NCI-H446 (cell line): ENCODE measurements at places on chromosomes 16 and 17.

GRCh38 chr16:74931445-74931844, 53.5 kb downstream of the WDR59 start:
- no peak for DNase-seq

- DNase-seq = no peak
Measured at GRCh38 chr16:50697881-50698767, 4.7 kb downstream of the NOD2 start.

- no peak for DNase-seq
Measured at GRCh38 chr16:74123195-74123594, 173.4 kb upstream of the PSMD7 start.

DNA sequence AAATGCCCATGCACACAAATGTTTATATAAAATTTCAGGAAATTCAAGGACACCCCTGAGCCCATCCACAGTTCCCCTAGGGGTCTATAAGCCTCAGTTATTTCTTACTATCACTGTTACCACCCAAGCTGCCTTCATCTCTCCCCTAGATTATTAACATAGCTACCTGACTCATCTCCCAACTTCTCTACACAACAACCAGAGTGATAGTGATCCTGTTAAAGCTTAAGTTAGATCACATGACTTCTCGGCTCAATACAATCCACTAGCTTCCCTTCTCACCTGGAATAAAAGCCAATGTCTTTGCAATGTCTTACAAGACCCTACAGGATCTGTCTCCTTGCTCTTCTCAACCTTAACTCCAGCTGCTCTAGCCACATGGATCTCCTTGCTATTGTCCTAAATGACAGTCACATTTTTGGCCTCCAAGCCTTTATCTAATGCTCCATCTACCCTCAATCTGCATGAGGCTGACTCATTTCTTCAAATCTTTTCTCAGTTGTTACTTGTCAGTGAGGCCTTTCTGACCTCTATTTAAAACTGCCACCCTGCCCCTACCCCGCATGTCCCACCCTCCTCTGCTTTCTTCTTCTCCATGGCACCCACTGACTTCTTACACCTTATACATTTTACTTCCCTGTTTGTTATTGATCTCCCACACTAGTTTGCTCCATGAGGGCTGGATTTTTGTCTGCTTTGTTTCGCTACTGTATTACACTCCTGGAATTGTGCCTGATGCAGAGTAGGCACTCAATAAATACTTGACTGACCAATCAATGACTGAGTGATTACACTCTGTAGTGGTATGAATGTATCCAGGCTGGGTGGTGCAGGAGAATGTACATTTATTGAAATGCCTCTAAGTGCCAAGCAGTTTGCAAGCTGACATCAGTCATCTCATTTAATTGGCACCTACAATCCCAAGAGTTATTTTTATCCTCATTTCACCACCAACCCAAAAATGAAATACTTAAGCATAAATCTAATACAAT, 5.2 kb upstream of the LIG3 start:
- no peak for DNase-seq

GRCh38 chr17:50813583-50813982, 21.8 kb upstream of the WFIKKN2 start:
- DNase-seq = no peak

GRCh38 chr16:81307770-81308169, 7.0 kb upstream of the GAN start:
- no peak for DNase-seq

- DNase-seq = no peak
Measured at GRCh38 chr17:41424111-41424635, at the start of gene KRT37. TSS of gene KRT37 (minus strand) at chr17:41424585. CDS start at chr17:41424523, 62 bp downstream.

- DNase-seq = no peak
Measured at GRCh38 chr17:8074554-8074953, 13.0 kb downstream of the ALOX12B start.

DNA sequence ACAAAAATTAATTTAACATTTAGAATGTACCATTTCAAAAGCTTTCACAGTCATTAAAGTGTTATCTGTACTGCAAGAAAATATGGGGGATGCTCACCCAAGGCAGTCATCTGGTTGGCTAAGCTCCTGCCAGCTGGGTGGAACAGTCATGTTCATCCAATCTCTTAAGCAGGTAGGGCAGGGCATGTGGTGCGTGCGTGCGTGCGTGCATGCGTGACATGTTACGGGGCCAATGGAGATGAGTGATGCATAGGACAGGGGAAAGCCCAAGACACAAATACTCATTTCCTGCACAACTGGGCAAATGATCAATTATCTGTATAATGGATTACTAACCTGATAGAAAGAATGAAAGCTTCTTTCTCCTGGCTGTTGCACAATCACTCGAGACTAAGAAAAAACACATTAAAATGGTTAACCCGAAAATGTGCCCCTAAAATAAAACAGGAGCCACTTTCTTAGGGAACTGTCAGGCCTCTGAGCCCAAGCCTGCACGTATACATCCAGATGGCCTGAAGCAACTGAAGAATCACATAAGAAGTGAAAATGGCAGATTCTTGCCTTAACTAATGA, 104.4 kb downstream of the MYO1D start:
- no peak for DNase-seq

- no peak for DNase-seq
Measured at GRCh38 chr16:89999831-90000574, 19.3 kb downstream of the DBNDD1 start.

DNA sequence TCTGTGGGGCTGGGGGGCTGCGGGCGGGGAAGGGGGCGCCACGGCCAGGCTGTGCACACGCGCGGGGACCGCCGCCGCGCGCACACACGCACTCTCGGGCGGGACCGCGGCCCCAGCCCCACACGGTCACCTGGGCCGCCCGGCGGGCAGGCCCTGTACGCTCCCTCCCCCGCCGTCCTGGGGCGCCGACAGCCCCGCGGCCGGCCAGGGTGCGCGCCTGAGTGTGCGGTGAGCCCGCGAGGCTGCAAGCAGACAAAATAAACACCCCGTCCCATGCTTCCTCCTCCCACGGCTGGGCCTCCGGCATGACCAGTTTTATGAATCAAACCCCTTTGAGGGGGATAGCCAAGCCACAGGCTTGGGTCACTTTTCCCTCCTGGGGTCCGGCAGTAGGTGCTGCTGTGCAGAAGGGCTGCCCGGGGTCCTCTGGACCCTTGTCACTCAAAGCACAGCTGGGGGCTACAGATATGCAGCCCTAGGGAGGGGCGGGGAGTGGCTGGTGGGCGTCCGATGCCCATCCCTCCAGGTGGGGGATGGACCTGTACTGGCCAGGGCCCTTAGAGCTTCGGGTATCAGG, 441 bp downstream of the VASN start:
- DNase-seq = no peak
